CMK (cell line): ENCODE measurements at places on chromosomes 1 and 21.

DNA sequence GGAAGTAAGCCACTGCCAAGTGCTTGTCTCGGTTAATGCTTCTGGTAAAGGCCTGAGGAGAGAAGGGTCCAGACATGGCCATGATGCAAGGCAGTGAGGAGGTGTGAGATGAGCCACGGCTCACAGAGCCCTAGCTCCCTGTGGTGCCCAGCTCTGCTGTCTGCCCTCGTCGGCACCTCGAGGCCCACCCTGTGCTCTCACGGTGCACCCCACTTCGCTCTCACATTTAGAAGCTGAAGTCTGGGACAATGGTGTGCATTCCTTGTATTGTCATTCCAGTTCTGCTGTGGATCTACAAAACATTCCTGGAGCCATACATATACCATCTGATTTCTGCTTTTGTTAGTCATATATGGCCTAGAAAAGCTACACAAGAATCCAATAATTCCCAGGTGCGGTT, 3.3 kb downstream of the NCF2 start:
- DNase-seq: no peak

- DNase-seq: no peak
These were observed 65.8 kb upstream of the VAMP3 start for GRCh38 chr1:7705048-7705907.

DNA sequence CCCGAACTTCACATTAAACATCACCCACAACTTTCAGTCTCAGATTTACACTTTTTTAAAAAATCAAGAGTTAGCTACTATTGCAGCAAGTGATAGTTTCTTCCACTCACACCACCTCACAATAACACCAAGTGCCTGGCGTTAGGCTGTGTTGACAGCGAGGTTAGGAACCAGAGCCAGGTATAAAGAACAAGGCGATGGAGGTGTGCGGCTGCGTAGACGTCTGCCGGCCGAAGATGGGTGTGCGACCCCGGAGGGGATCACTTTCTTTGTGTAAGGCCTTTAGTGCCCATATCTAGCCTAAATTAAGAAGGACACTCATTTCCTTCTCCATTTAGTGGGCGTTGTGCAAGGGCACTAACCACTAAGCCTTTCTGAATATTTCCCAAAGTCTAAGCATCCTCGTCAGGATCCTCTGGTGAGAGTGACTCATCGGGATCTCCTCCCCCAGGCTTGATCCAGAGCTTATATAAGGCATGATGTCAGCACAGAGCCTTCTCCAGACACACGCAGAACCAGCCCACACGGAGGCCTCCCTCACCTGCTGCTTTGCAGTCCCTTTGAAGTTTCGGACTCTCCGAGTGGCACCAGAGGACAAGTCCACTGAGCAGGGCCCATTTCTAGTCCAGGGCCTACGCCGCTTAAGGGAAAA, 11.8 kb downstream of the NHLH2 start:
- no peak for DNase-seq

DNA sequence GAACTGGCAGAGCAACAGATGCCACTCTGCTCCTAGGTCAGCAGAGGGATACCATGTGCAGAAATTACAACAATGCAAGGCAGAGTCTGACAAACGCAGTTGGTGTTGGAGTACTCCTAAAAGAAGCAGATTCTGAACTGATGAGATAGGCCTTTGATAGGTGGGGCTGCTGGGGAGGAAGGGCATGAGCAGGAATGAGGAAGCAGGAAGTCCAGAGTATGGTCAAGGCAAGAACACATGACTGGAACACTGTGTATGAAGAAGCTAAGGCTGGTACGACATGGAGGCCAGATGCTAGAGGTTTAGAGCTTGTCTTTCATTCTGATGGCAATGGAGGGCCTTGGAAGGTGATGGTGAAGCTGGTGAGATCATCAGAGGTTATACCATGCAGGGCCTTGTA, 11.5 kb upstream of the THRAP3 start:
- no peak for DNase-seq

GRCh38 chr1:86823386-86823785, 90.5 kb downstream of the SELENOF start:
- DNase-seq: no peak

DNA sequence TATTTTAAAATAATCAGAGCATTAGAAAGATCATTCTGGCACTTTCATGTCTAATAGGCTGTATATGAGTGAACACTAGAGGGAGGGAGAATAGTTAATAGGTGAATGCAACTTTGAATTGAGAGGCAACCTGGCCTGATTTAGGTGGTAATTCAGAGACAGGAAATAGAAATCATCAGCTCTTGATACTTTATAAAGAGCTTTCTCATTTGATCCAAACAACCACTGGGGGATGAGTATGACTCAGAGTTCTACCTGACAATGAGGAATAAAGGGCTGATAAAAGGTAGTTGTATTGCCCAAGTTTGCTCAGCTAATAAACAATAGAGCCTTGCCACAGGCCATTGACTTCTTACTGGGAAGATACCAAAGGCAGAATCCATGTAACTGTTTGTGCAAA, 5.2 kb upstream of the FAM89A start:
- DNase-seq: no peak

DNA sequence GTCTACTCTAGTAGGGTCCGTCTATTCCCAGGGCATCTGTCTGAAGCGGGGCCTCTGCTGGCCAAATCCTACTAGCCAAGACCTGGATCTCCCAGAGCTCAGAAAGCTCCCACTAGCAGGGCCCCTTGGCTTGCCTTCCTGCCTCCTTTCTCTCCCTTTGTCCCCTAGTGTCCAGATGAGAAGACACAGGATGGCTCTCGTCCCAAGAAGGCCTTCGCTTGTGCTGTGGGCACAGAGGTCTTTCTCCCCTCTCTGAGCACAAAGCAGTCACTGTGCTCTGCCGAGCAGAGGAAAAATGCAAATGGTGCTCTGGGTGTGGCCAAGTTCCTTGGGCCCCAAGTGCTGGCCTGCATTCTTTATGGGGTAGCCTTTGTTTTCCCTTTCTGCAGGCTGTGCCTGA, 13.0 kb upstream of the GPR137B start:
- no peak for DNase-seq

- DNase-seq: no peak
These were observed 11.6 kb upstream of the OR2G2 start for GRCh38 chr1:247576514-247576913.

- no peak for DNase-seq
These were observed 65.9 kb downstream of the LPGAT1 start for GRCh38 chr1:211764701-211765100.

- DNase-seq: no peak
These were observed 162.4 kb upstream of the CACYBP start for GRCh38 chr1:174837386-174837785.

DNA sequence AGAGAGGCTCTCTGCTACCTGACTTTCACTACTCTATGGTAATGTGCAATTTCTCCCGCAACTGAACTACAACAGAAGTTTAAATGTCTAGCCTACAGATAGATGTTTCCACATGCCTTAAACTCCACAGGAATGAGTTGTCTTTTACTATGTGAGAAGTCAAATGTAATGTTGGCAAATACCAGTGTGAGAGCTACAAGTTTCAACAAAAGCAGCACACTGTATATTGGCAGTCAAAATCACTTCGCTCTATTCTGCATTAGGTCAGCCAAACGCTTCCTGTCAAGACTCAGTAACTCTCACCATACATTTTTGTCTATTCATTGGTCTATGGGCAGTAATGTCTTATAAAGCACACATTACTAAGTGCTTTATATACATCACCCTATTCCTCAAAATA, 41.9 kb downstream of the LUZP1 start:
- no peak for DNase-seq

DNA sequence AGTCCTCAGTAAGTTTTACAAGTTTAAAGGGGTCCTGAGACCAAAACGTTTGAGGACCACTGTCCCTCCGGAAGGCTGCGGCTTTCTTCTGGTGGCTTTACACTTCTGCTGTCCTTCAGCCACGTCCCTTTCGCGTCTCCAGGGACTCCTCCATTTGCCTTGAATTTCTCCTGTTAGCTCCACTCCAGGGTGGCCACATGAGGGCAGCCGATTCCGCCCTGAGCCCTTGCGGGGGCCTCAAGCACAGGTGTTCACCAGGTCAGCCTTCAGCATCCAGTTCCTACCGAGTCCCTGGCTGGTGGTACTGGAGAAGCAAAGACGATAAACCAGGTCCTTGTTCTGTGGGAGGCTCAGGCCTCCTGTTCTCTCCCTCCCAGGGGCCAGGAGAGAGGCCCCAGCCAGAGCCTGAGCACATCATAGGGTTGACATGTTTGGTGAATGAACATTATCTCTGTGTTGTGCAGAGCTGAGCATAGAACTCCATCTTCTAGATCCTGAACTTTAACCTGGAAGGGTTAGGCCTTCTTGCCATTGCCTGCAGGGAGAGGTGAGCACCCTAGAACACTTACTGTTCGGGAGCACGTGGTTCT, 27.4 kb upstream of the COQ8A start:
- DNase-seq: no peak

DNA sequence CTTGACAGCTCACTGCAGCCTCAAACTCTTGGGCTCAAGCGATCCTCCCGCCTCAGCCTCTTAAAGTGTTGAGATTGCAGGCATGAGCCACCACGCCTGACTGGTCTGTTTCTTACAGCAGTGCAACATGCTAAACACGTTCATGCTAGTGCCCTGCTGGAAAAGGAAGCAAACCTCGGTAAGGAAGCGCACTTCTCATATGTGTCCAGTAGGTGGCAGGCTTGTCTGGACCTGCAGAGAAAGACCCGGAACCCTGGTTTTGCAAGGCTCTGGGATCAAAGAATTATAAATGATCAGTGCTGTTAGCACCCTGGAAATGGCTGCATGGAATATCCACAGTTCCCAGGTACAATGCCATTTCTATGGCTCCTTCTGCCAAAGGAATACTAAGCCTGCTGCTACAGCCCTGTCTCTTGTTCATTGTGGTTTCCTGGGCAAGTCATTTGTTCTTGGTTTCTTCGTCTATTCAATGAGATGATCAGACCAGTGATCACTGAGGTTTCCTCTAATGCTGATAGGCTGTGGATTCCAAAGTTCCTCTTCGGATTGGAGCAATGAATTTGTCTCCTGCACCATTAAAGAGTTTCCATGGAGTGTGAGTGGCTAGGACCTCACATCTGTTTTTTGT, 15.9 kb downstream of the RNU5D-1 start:
- peak; percentile 85 for DNase-seq

DNA sequence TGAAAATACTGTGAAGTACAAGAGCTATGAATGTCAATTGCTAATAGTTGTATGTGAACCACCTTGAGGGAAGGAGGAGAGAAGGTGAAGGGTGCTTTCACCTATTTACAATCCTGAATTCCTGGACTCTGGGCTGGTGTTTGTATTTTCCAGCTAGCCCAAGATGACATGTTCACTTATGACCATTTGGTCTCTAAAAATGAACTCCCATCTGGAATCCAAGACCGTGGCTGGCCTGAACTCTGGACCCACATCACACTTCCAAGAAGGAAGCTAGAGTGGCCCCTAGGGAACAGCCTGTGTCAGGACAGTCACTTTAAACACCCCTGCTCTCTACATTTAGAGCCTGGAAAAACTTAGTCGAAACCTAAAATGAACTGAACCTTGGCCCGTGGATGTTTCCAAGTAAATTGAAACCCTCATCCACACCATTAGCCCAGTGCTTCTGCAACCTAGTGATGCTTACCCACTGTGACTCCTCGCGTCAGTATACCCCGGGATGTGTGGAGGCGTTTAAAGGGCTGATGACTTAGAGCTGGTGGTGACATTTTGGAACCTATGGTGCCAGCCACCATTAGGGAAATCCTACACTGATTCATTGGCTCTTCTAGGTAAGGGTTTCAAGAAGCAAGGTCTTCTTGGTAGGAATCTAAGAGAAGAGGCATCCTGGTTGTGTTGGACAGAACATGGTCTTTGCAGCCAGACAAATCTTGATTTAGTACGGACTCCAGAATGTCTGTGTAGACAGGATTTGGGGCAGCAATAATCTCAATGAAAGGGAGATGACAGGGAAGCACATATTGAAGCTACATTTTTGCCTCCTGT, 171.5 kb upstream of the IRF2BP2 start:
- DNase-seq: no peak

- no peak for DNase-seq
These were observed 1182.5 kb downstream of the MRPL39 start for GRCh38 chr21:24424776-24425175.

GRCh38 chr1:154403261-154403943, 1.7 kb upstream of the IL6R start:
- DNase-seq: peak; percentile 71

DNA sequence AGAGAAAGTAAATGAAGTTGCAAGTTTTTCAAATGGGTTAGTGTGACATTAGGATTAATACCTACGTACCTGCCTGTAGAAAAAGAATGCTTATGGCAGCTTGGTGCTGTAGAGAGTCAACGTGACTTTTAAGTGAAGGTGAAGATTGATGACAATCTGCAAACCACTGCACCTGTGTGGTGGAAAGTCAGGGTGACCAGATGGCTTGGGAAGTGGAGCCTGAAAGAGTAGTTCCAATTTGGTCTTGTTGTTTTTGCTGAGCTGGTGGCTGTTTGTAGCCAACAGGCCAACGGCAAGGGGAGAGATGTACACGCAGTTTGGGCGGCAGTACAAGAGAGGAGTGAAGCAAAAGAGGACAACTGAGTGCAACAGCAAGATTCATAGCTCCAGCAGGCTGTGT, 78.1 kb upstream of the JAK1 start:
- DNase-seq: no peak

DNA sequence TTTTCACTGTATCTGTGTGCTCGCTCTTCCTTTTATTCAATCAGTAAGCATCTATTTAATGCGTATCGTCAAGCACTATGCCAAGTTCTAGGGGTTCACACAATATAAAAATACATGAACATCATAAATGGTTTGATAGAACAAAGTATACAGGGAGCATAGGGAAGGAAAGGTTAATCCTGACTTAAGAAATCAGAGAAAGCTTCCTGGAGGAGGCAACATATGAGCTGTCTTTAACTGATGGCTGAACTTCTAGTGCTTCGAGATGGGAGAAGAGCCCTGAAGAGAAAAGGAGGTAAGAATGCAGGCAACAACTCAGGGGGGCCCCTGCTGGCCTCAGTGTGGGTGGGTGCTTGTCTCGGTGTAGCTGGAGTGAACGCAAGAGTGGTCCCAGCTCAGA, 63.6 kb upstream of the GALNT2 start:
- DNase-seq: no peak

- DNase-seq: no peak
These were observed 20.4 kb downstream of the PTGFRN start for GRCh38 chr1:116929961-116930592.

- no peak for DNase-seq
These were observed 91.6 kb downstream of the RGS7 start for GRCh38 chr1:241265428-241265827.

DNA sequence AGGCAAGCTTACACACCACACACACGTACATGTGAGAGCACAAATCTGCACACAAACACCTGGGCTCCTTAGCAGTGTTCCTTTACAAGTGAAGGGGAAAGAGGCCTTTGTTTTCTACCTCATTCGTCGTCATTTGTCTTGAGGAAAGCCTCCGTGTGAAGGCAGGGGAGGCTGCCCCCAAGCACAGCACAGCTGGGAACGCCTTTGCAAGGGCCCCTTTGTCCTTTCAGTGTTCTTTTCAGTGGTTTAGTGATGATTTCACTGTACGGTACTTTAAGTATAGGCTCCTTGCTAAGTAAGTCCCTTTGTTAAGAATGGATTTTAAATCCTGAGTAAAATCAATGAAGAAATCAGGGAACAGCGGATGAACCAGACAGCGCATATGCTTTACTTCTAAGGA, 94.1 kb downstream of the PGBD5 start:
- DNase-seq: no peak
